Right kidney (tissue), 9 donors: ENCODE measurements at places on chromosomes 7 and 10.

- no peak for DNase-seq
Observed at GRCh38 chr10:5498791-5499492, 428 bp downstream of the CALML5 start.

DNA sequence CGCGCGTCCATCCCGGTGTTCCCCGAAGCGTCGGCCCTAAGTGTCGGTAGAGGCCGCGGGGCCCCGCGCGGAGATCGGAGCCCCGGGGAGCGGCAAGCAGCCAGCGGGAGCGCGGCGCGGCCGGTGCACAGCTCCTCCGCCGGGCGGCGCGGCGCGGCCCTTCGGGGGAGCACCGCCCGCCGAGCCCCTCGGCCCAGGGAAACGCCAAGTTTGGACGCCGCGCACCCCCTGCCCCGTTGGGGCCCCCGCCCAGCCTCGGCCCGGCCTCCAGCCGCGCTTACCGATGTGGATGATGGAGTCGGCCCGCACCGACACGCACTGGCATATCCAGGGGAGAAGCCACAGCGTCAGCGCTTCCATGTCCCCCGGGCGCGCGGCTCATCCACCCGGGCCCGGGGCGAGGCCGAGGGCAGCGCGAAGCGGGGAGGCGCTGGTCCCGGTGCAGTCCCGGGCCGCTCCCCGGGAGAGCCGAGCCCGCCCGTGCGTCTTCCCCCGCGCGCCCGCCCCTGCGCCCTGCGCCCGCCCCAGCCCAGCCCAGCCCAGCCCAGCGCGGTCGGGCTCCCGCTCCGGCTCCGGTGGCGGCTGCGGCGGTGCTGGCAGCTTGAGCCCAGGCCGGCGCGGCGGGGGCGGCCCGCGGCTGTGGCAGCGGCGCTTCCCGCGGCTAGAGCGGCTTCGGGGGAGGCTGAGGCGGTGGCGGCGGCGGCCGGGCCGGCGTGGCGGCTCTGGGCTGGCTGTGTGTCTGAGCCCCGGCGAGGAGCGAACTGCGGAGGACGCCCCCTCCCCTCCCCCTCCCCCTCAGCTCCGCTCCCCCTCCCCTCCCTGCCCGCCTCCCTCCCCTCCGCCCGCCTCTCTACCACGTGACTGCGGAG is at the start of gene GRID1:
Gene GRID1 (minus strand): TSS at position 763 of the 869 bp plus-strand sequence.
- DNase-seq = peak; percentile 61

GRCh38 chr7:17722798-17723197 is 217.5 kb downstream of the SNX13 start:
- no peak for DNase-seq

- DNase-seq = no peak
Observed at GRCh38 chr10:50558371-50558770, 65.4 kb downstream of the SGMS1 start.

DNA sequence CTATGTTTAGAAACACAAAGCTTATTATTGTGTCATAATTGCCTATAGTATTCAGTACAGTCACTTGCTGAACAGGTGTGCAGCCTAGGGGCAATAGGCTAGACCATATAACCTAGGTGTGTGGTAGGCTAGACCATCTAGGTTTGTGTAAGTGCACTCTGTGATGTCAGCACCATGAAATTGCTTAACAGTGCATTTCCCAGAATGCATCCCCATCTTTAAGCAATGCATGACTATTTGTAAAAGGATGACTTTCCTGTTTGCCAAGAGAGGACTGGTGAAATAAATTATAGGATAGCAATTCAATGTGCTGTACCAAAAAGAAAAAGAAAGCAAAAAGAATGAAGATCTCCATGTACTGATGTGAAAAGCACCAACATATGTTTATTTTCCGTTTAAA is 288.7 kb upstream of the AUTS2 start:
- no peak for DNase-seq

DNA sequence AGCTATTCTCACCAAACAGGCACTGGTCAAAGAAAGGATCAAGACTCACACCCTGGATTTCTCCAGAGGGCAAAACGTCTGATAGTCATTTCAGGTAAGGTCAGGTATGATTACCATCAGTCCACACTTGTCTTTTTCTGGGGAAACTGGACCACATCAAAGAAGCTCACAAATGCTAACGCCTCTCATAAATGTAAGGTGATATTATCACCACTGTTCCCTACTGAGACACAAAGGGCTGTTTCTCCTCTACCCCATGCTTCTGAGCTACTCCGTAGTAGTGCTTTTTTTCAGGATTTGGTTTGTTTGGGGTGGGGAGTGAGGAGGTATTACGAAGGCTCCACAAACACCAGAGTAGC is 51.6 kb downstream of the CREB3L2 start:
- no peak for DNase-seq

DNA sequence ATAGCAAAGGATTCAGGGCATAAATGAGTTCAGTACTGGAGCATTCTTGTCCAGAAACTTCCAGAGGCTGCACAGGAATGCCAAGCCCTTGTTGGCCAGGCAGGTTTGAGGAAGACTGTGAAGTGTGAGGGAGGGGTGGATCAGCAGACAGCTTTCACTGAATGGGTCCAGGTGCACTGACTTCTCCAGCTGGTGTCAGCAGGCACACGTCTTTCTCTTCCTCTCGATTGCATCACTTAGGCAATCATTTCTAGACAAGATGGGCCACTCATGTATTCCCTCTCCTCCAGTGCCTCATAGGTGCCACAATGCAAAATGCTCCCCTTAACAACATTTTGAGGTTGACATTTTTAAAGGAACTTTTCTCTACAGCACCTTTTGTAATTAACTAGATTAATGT is 15.6 kb upstream of the PLEKHS1 start:
- DNase-seq = no peak

- DNase-seq = no peak
Observed at GRCh38 chr10:48450741-48451466, 144.4 kb downstream of the MAPK8 start.

GRCh38 chr7:111083413-111083812 is 7.5 kb upstream of the LRRN3 start:
- no peak for DNase-seq

GRCh38 chr7:128420773-128421172 is 11.0 kb upstream of the IMPDH1 start:
- DNase-seq = no peak

DNA sequence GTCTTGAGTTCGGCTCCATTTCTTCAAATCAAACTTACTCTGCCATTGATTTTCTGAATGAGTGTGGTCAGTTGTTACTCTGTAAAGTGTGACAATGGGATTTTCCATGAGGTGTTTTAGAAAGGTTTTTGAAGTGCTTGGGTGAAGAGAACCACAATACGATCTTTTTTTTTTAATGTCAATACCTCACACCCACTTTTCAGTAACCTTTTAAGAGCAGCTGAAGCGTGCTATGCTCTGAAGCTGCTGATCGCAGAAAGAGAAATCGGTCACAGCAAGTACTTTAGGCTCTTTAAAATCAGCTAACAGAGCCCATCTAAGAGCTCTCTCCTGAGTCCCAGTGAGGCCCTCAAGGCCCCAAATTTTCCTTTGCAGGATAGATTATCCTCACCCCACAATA is 34.4 kb upstream of the YAE1 start:
- no peak for DNase-seq

DNA sequence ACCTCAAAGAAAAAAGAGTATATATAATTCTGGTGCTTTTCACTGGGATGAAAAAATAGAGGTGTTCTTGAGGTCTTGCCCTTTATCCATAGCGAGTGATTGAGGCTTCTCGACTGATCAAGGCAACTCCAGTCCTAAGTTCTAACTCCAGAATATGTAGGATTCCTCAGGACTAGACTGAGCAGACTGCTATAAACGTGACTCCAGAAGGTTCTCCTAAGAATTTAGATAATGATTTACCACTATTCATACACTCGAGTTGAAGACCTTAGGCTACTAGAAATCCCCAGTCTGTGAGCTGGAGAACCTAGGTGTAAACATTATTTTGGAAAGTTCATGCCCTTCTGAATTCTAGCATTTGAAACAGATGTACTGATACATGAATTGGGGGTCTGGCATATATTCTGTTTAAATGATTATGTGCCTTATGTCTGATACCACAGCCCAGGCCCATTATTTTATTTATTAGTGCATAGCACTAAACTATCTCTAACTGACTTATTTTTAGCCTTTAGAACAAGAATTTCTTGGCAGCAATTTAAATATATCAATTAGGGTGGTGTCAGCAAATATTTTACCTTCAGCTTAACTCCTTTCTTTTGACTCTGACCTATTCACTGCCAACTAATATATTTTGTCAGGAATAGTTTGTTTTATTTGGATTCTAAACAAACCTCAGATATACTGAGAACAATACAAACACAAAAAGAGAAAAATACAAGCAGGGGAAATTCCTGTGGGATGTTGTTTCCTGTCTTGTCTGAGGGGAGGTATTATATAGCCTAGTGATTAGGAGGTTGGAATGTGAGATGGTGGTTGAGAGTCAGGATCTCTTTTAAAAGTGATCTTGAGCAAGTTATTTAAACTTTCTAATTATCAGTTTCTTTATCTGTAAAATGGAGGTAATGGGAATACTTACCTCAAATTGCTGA is 75.8 kb downstream of the PODXL start:
- no peak for DNase-seq

GRCh38 chr7:27062946-27063345 is 32.9 kb downstream of the HOXA1 start:
- DNase-seq = no peak

GRCh38 chr7:76310102-76310957 is 7.9 kb downstream of the HSPB1 start:
- DNase-seq = no peak

DNA sequence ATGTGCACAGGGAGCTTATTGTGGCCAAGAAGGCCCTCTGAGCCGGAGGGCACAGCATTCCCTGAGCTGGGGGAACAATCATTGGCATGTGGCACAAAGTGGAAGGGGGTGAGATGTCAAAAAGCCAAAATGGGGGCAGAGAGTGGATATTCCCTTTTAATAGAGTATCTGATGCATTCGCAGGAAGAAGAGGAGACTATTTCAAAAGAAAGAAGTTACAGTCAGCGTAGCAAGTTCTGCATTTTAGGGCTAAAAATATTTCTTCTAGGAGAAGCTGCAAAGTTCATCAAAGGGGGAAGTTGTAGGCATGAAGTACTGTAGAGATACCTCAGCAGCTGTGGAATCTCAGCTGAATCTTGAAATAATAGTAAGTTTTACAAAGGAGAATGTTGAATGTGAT is 136.0 kb upstream of the WDR11 start:
- DNase-seq = no peak
